ENCODE measurements at places on chromosomes 11 and 22.

GRCh38 chr22:46077669-46078099, 72.6 kb upstream of the PPARA start:
- DNase-seq: no peak

DNA sequence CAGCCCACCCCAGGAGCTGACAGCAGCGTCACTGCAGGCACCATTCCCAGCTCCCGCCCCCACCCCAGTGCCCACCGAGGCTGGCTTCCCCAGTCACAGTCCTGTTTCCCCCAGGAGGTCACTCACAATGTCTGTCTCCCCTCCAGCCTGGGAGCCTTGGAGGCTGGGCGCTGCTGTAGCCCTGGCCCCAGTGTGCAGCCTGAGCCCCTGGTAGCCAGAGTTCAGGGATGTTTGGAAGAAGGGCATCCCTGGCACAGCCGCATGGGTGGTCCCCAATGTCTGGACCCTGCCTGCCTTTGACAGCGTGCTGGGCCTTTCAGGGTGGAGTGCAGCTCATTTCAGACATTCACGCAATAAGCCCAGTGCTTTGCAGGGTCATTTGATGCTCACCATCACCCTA, 4.3 kb downstream of the CAPN5 start:
- DNase-seq: no peak

- no peak for DNase-seq
Observed at GRCh38 chr11:23543651-23544222, 683.5 kb upstream of the CCDC179 start.

DNA sequence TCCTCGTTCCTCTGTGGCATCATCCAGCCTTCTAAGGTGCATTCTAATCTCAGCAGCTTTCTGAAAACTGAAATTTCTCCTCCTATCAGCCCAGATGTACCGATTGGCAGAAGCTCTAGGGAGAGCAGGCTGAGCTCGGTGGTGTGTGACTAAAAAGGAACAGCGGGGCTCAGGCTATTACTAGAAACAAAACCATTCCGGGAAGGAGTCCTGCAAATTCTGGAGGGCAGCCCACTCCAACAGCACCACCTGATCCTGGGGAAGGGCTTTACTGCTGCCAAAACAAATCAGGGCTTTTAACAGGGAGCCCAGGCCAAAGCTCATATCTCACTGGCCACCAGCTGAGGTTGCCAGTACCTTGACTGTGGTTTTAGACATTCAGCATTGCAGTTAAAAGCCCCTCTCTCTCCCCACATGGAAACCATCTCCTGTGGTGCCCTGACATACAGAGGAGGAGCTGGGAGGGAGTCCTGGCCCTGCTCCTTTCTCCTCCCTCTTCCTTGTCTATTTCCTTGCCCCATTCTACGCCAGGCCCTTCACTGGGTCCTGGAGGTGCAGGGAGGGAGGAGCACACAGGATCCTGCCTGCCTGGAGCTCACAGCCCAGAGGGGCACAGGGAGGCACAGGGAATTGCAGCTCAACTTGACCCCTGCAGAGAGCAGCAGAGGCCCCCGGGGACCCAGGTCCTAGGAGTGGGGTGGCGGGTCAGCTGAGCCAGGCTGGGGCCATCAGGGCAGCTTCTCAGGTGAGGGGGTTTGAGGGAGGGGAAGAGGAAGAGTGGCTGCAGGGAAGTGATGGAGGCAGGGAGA, 889 bp downstream of the PLAAT4 start:
- no peak for DNase-seq

DNA sequence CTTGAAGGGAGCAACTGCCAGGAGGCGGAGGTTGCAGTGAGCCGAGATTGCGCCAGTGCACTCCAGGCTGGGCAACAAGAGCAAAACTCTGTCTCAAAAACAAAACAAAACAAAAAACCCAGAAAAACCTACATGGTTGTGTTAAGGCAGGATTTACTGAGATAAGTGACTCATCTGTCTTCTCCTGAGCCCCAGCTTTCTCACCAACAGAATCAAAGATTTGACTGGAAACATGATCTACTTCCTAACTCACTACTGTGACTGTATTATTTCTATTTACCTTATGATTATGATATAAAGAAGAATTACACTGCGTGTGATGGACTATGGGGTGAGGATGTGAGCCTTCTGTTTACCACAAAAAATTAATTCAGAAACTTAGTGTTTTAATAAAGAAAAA, 21.8 kb downstream of the FAM118B start:
- DNase-seq: no peak

GRCh38 chr11:115676768-115677167, 172.6 kb upstream of the CADM1 start:
- no peak for DNase-seq

DNA sequence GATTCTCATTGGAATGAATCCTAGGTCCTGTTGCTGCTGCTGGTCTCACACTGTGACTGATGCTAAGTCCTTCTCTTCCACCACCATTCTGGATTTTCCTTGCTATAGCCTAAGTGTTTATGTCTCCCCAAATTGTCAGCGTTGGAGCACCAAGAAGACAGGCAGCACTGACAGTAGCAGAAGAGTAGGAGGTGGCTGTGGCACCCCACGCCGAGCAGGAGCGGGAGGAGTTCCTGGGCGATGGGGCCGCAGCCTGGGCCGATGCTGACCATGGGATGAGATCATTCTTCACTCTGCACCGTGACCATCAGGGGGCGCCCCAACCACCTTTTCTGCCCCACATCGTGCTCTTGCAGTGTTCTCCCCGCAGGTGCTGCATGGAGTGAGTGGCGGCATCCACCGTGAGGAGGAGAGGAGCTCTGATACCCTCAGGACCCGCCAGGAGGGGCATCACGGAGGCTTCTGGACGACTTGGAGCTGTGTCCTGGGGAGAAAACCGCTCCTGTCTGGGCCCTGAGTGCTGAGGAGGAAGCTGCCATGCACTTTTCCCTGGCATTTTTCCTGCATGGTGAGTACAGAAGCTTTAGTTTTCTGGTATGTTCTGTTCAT, 57.0 kb downstream of the LRRC74B start:
- peak; percentile 23 for DNase-seq

DNA sequence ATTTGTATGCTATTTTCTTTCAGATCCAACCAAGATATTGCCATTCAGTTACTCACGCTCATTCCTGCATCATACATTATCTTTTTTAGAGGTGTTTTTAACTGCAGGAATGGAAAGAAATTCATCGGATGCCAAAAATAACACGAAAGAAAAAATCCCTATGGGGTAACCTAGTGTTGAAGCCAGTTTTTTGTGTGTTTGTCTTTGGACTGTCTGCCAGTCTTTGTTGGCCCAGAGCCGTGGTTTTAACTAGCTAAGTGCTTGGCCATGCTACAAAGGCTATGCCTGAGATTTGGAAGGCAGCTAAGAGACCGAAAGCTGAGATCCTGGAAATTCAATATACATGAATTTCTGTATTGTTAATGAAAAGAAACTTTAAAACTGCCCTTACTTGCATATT, 309.8 kb upstream of the CNTN5 start:
- no peak for DNase-seq

DNA sequence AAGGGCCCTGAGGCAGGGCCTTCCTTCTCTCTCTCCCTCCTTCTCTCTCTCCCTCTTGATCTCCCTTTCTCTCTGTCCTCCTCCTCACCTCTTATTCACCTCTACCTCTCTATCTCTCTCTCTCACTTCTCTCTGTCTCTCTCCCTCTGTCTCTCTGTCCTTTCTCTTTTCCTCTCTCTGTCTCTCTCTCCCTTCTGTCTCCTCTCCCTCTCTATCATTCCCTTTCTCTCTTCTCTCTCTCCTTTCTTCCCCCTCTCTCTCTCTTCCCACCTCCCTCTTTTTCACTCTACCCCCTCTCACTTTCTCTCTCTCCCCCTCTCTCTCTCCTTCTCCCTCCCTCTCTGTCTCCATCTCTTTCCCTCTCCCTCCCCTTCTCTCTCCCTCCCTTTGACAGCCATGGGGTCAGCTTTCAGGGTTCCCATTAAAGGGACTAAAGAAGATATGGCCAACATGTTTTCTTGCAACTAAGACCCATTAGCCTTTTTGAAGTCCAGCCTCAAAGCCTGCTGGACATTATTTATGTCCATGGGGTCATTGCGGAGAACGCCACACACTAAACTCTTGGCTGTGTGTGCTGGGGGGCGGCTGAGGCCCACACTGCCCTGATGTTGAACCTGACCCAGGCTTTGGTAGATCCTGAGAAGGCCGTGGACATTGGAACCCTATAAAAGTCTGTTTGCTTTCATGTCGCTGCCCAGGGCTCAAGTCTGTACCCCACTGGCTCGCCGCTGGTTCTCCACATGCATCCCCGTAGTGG, 15.0 kb downstream of the ANO1 start:
- DNase-seq: no peak

DNA sequence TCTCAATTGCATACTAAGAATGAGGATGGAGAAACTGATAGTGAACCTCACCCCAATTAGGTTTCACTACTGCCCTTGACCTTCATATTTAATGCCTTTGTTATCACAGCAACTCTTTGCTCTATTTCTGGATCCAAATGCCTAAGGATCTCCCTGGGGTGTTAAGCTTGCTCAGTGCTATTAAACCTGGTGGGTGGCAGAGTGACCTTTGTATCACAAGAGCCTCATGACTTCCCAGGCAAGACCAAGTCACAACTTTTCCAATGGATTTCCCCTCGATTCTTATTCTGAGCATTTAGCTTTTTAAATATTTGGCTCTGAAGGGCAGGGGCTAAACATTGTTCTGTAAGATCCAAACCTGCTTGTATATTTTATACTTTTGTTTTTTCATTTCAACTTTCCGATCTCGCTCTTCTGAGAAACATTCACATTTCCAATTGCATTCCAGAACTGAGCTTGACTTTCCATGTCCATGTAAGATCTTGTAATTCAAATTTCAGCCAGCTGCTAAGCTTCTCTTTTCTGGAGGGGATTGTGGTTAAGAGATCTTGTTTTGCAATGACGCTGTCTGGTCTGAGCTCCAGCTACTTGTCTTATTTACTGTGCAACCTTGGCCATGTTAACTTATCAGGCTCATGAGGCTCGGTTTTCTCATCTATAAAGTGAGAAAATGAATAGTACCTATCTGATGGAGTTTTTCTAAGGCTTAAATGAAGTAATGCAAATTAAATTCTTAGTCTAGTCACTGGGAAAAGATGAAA, 6.4 kb upstream of the EHF start:
- DNase-seq: no peak

DNA sequence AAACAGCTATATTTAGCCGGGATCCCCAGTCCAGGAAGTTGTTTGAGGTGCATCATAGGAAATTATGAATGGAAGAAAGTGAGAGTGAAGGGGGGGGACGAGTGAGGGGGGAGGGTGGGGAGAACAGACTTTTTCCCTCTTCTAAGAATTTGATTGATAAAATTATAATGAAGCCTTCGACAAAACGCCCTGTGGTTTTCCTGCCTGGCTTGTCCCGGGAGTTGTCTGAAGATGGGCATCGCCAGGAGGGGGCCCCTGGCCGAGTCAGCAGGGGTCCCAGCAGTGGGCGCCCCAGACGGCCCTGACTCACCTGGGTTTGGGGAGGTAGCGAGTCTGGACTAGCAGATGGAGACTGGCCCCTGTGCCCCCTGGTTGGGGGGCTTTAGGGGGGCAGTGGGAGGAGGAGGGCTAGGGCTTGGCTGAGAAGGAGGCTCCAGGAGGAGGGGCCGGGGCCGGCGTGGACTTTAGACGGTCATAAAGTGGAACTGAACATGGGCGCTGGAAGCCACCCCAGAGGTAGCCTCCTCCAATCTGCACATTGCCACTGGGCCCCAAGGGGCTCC, 336 bp upstream of the LIF start:
- DNase-seq: peak; percentile 57

DNA sequence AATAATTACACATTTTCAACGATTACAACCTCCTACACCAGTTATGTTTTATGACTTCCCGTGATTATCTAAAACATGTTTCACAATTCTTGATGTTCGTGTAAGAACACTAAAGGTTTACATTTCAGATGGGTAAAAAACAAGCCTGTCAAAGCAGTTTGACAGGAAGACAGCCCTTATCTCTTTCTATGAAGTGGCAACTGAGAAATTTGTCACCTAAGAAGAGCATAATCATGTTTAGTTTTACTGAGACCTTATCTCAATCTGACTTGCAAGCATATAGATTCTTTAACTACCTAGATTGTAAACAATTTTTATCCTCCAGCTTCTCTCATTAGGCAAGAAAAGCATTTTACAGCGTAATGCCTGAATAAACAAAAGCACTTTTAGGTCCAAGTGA, 218.4 kb upstream of the ZBED5 start:
- no peak for DNase-seq

DNA sequence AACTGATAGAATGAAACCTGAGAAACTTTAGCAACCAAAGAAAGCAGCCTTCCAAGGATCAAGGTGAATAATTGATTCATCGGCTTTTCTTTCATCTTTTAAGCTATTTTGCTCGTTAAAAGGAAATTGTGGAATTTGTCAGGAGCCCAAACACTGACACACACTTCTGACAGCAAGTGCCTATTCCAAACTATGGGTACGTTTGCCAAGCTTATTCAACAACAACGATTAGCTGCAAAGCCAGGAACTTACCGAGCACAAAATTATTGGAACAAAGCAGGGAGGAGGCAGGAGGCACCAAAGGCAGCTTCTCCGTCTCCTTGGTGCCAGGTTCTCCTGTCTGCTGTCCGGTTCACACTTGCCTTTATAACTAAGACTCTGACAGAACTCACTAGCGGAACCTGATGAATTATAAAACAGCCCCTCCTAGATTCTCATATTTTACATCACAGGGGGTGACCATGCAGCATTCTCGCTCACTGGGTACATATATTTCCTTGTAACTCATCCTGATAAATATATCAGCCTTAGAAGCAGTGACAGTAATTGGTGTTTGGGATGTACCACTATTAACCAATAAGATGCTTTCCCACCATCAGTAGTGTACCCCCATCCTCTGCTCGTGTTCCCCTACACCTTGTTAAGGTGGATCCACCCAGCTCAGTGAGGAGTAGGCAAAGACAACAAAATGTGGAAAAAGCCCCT, 395.9 kb upstream of the CCDC90B start:
- DNase-seq: no peak

DNA sequence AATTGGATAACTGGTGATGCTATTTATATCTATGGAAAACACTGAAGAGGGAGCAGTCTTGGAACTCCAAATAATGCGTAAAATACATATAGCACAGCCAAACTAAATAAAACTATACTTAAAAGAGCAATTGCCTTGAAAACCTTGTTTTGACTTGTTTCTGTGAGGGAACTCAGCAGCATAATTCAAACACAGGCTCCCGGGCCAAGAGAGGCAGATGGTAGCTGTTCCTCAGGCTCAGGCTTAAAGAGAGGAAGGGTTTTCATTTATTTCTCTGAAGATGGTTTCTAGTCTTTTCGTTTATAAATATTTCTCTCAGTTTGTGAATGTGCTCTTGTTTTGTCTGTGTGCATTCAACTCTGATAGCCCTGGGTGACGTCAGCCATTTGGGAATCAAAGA, 82.4 kb downstream of the FANCF start:
- no peak for DNase-seq

DNA sequence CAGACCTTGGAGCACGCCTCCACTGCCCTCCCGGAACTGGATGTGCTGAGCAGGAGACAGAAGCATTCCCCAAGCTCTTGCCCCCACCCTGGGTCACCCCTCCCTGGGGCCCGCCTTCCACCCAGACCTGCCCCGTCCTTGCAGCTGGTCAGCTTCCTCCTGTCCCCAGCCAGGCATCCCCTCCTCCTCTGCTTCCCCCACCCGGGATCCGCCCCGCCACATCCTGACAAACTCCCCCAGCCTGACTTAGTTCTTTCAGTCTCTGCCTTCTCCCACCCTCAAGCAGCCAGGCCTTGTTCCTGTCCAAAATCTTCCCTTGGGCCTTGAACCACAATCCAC, 1.1 kb upstream of the PLXNB2 start:
- peak; percentile 12 for DNase-seq

GRCh38 chr22:44941207-44941606, 68.6 kb downstream of the PHF21B start:
- no peak for DNase-seq

- DNase-seq: no peak
Observed at GRCh38 chr11:93528757-93529645, 14.2 kb downstream of the SMCO4 start.
